ENCODE measurements at places on chromosomes 2 and 18.
A peak's percentile ranks its signal among the peaks of the same experiment; 100 is the strongest.

DNA sequence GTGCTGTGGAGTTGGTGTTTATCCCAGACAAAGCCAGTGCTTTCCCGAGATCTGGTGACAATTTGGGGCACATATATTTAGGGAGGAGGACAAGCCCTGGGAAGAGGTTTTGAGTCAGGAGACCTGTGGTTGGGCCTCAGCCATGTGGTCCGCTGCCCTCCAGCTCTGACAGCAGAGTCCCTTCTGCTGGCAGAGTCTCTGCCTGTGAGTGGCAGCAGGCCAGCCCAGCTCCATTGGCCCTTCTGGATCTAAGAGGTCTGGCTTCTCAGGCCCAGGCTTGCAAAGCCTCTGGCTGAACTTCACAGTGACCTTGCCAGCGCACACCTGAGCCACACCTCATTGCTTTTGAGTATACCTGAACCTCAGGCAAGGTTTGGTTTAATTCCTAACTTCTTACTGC is 115.3 kb downstream of the BCL2L11 start:
- DNase-seq: no peak

DNA sequence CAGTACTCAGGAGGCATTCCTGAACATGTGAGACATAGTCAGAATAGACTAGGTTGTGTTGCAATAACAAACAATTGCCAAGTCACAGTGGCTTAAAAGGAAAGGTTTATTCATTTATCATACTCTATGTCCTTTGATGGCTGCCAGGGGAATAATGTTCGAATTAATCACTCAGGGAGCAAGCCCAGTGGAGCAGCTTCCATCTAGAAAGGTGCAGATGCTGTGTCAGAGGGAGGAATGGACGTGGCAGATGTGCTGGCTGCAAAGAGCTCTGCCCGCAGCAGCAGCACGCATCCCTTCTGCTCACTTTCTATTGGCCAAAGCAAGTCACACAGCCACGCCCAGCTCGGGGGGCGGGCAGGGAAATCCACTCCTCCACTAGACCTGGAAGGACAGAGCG is 105.9 kb upstream of the AQP4 start:
- no peak for DNase-seq

DNA sequence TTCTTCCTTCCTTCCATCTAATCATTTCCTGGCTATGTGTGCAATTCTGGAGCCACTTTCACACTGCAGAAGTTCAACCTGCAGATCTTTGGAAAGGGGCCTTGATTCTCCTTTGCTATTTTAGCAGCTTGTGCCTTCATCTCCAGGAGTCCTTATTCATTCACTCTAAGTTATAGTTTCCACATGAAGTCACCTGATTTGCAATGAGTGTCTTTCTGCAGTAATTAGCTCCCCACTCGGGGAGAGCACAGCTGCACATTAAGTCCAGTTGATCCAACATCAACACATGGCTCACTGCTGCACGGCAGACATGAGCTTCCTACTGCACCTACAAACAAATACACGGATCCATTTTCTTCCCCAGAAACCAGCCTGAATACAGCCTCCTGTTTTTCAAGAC is 323.1 kb upstream of the TNP1 start:
- DNase-seq: no peak

- DNase-seq: no peak
Measured at GRCh38 chr2:198376677-198377076, 572.3 kb downstream of the PLCL1 start.

DNA sequence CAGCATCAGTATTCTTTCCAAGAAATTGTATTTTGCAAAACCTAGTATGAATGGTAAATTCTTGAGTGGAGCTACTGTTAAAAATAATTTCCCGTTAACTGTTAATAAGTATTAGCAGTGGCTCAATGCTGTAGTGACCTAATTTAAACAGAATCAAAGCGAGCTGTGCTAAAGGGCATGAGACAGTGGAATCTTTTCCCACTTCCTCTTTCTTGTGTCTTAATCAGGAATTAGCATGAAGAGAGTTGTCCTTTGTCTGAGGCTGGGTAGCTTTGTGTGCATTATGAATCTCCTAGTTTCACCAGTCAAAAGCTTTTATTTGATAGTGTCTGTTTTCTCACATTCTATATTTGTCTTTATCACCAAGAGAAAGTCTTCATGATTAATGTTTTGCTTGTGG is 298.8 kb upstream of the GCFC2 start:
- no peak for DNase-seq

- DNase-seq: no peak
Measured at GRCh38 chr2:131801210-131801744, 273.6 kb downstream of the CCDC74A start.

- peak; percentile 61 for DNase-seq
Measured at GRCh38 chr18:61975526-61976326, 82.9 kb upstream of the RNF152 start.
